ENCODE measurements at places on chromosomes 6 and 20.

GRCh38 chr6:41958022-41958856, 16.6 kb upstream of the CCND3 start:
- DNase-seq = no peak

DNA sequence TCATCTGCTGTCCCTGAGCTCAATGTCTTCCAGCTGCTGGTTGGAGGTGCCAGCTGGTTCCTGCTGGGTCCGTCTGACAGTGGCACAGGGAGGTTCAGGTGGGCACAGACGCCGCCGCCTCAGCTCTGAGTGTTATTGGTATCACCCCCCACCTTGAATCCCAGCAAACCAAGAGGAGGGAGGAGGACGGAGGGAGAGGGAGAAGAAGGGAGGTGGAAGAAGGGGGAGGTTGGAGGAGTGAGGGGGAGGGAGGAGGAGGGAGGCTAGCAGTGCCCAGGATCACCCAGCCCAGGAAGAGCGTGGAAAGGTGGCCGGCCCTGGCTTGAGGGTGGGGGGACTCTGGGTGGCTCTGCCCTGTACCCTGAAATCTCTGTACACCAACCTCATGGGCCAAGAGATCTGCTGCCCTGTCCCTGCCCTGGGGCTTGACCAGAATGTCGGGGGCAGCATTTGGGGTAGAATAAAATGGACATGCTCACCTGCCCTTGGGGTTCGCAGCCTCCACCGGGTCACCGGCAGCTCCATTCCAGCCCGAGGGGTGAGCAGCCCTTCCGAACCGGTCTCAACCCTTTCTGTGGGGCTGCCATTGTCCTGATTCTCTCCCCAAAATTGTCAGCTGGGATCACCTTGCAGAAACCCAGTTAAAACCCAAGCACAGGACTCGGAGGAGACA, 17.1 kb downstream of the NTSR1 start:
- DNase-seq = no peak

- DNase-seq = no peak
These were observed 11.4 kb downstream of the SYNGAP1 start for GRCh38 chr6:33430991-33431879.

DNA sequence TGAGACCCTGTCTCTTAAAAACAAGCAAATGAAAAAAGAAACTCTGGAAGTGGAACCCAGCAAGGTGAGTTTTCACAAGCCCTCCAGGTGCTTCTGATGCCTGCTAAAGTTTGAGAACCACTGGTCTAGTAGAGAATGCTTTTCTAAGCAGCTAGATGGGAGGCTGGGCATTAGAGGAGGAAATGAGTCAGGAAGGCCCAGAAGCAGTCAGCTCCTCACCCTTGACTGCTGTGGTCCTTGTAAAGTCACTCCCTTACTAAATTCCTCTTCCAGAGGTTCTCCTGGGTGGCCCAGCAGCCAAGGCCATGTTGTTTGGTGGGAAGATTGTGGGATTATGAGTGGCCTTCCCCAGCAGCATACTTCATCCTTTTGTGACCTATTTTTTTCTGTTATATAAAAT, 52.0 kb upstream of the FYN start:
- no peak for DNase-seq

DNA sequence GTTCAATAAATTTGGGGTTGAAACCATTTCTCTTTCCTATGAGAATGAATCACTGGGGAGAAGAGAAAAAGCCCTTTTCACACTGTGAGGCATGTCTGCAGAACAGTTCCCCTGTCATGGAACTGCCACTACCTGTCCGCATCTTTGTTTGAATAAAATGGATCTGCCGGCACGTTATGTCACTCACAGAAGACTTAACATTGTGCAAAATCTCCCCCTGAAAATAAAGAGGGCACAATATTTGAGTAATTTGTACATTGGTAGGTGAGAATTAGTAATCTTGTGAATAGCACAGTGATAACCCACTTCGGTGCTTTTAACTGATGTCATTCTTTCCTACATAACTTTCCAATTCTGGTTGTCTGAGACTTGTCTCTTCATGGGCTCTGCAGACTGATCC, 804.0 kb downstream of the C6orf118 start:
- no peak for DNase-seq

DNA sequence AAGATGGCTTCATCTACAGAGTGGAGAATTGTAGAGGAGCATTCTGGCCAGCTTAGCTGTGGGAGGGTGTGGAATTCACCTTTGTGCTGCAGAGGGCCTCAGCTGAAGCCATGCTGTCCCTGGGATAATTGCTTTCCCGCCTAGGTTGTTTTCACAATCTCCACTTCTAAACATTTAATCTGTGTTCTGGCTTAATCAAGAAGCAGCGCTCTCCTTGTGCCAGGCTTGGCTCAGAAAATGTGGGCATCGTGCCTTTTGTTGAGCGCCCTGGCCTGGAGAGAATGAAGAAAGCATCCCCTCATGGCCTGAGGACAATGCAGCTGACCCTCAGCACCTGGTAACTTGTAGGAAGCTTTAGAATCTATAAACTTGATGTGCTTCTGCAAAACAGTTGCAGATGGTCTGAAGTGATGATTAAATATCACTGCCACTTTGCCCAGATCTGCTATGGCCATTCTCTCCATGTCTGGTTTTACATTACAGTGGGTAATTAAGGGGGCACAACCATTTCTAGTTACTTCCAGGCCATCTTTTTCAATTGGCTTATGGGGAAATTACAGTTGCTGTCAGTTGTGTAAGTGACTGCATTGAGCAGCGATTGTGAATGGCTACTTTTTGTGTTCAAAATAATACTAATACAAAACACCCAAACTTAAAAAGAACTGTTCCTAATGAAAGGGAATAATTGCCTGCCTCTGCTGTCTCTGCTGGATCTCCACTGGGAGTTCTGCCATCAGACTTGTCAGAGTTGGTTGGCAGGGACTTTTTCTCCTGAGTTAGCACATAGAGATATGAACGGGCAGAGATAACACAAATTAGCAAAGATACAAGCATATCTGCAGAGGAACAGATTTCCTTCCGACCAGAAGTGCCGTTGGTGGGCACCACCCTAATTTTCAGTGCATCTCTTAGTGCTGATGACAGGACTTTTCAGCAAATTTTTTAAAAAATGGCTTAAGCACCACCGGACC, 18.4 kb downstream of the CTNNBL1 start:
- no peak for DNase-seq

DNA sequence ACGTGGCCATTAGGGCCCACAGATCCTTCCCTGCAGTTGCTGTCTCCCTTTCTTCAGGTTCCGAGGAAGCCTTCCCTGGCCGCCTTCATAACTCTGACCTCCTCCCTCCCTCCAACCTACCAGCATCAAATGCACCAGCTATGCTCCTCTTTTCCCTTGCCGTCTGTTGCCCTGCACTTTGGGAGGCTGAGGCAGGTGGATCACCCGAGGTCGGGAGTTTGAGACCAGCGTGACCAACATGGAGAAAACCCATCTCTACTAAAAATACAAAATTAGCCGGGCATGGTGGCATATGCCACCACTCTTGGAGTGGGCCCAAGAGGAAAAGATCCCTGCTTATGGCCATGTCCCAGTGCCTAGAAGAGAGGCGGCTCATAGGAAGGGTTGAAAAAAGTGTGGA, 31.8 kb downstream of the RNASET2 start:
- DNase-seq = no peak
